Activated CD4-positive, alpha-beta memory T cell treated with anti-CD3 and anti-CD28 coated beads, Interleukin-2, amount 10 ng/mL, durations not matched to agents 7 days and 5 days (primary cell): ENCODE measurements at places on chromosomes 16 and 17. TPM values are rescaled to one million over a fixed set of nuclear protein-coding genes. Genes with fewer than 3 reads are reported as not detected.

GRCh38 chr17:58371300-58371950 lies 19.4 kb upstream of the SUPT4H1 start:
- H3K4me3 ChIP-seq = no peak overlapping the region
- DNase-seq = no peak
- no peak overlapping the region for H3K27ac ChIP-seq
- H3K36me3 ChIP-seq = no peaks in the 10 kb centered on the region

GRCh38 chr16:49639739-49640431 lies 216.0 kb downstream of the ZNF423 start:
- H3K4me3 ChIP-seq = no peak overlapping the region
- no peaks in the 10 kb centered on the region for H3K4me1 ChIP-seq
- H3K27ac ChIP-seq = no peak overlapping the region
- H3K36me3 ChIP-seq = no peaks in the 10 kb centered on the region

GRCh38 chr17:57957120-57957850 lies 2.1 kb upstream of the CUEDC1 start:
- H3K4me1 ChIP-seq = peaks cover 26% of the 10 kb centered on the region
- no peak overlapping the region for H3K27ac ChIP-seq
- peaks cover 61% of the 10 kb centered on the region for H3K27me3 ChIP-seq
- no peak overlapping the region for H3K4me3 ChIP-seq
- DNase-seq = no peak
- H3K36me3 ChIP-seq = no peaks in the 10 kb centered on the region

- peaks cover 4% of the 10 kb centered on the region for H3K27me3 ChIP-seq
- H3K36me3 ChIP-seq = no peaks in the 10 kb centered on the region
- H3K4me3 ChIP-seq = no peak overlapping the region
- DNase-seq = no peak
- H3K27ac ChIP-seq = no peak overlapping the region
Observed at GRCh38 chr17:69143683-69144231, 2.1 kb upstream of the ABCA6 start.

- no peak for DNase-seq
Observed at GRCh38 chr16:22031483-22032083, 23.7 kb downstream of the MOSMO start.

DNA sequence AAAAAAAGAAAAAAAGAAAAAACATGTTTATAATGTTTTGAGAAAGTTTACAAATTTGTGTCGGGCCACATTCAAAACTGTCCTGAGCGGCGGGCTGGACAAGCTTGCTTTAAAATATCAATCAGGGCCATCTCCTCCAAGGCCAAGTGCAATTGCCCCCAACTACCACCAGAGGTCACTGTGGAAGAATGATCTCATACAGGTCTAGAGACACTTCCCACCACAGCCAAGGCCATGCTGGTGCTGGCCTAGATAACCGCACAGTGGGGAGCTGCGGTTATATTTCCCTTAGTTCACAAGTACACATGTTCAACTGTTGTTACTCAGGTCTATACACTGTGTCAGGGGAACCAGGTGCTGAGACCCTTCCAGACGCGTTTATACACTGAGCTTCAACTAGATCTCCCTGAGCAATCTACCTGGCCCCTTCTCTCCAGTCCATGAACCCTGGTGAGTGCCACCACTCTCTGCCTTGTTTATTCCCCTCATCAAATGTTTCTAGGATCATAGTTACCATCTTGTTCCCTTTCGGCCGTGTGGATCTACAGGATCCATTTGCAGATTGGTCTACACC lies 83.8 kb upstream of the CCL2 start:
- H3K36me3 ChIP-seq = no peaks in the 10 kb centered on the region
- H3K4me3 ChIP-seq = no peak overlapping the region
- no peak overlapping the region for H3K27ac ChIP-seq
- H3K27me3 ChIP-seq = peaks cover 3% of the 10 kb centered on the region

DNA sequence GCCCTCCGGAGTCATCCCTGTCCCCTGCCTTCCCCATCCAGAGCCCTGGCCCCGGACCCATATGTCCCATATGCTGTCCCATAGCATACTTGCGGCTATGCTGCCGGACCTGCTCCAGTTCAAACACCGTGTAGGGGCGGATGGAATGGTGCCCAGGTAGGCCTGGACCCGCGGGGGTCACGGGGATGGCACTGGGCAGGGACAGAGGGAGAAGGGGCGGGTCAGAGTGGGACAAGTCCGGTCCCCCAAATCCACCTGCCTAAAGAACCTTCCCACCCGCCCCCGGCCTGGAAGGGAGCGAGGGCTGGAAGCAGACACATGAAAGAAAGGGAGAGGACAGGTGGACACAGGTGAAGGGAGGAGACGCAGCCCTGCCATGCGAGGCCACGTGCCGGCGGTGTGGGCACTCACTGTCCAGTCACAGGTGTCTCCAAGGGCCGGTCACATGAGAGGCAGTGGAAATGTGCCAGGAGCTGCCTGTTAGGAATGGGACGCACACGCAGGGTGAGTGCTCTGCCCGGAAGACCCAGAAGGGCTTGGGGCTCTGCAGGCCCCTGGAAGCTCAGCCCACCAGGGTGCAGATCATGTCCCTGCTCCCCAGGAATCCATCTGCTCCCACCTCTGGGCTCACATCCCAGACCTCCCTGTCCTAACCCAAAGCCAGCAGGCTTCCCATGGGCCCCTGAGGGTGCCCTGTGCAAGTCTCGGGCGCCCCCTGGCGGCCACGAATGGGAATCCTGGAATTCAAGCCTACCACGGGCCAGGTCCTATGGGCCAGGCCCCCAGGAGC lies 14.0 kb downstream of the UBALD2 start:
- no peaks in the 10 kb centered on the region for H3K27me3 ChIP-seq
- peak; percentile 88 for DNase-seq
- no peak overlapping the region for H3K4me3 ChIP-seq
- H3K27ac ChIP-seq = no peak overlapping the region
- peaks cover 13% of the 10 kb centered on the region for H3K4me1 ChIP-seq

DNA sequence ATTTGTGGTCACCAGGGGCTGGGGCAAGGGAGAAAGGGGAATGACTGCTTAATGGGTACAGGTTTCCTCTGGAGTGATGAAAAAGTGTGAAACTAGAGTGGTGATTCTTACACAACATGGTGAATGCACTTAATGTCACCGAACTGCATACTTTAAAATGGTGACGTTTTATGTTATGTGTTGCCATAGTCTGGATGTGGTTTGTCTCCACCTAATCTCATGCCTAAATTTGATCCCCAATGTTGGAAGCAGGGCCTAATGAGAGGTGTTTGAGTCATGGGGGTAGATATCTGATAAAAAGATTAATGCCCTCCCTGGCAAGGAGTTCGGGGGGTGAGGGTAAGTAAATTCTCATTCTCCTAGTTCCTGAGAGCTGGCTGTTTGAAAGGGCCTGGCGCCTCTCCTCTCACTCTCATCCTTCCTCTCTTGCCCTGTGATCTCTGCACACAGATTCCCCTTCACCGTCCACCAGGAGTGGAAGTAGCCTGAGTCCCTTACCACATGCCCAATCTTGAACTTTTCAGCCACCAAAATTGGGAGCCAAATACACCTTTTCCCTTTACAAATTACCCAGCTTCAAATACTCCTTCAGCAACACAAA lies 15.3 kb downstream of the XPO6 start:
- peak overlapping the region; percentile 76 for H3K27ac ChIP-seq
- H3K4me1 ChIP-seq = peaks cover 69% of the 10 kb centered on the region
- no peak for DNase-seq
- H3K36me3 ChIP-seq = peaks cover 58% of the 10 kb centered on the region

DNA sequence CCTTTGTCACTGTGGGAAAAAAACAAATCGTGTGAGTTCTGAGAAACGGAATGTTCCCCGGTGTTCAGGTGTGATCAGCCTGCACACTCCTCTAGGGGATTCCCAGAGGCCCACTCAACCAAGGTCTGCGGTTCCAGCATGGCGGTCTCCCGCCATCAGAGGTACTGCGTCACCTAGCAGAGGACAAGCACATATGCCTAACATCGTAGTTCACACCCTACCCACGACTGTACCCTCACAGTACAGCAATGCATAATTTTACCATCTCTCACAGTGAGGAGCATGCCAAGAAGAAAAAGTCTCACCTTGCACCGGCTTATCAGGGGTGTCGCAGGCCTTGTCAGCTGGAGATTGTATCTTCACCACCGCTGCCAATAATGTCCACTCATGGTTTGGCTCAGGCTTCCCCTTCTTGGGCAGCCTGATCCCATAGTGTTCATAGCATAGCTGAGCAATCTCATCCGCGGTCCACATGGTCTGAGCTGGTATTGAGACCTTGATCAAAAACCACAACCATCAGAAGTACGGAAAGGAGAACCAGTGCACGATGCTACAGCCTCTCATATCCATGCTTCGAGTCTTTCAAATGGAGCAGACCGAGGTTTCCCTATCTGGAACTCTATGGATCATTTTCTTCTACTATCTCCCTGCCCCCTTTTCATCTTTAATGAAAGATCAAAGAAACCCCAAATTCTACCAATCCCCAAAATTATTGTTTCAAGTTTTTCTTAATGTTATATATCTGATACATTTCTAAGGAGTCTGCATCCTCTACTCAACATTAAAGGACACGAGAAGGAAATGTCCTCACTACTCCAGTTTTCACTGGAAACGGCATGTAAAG lies 2.5 kb downstream of the ADAT1 start:
- peak overlapping the region; percentile 94 for H3K27ac ChIP-seq
- peaks cover 45% of the 10 kb centered on the region for H3K36me3 ChIP-seq
- H3K4me3 ChIP-seq = peak overlapping the region; percentile 22

DNA sequence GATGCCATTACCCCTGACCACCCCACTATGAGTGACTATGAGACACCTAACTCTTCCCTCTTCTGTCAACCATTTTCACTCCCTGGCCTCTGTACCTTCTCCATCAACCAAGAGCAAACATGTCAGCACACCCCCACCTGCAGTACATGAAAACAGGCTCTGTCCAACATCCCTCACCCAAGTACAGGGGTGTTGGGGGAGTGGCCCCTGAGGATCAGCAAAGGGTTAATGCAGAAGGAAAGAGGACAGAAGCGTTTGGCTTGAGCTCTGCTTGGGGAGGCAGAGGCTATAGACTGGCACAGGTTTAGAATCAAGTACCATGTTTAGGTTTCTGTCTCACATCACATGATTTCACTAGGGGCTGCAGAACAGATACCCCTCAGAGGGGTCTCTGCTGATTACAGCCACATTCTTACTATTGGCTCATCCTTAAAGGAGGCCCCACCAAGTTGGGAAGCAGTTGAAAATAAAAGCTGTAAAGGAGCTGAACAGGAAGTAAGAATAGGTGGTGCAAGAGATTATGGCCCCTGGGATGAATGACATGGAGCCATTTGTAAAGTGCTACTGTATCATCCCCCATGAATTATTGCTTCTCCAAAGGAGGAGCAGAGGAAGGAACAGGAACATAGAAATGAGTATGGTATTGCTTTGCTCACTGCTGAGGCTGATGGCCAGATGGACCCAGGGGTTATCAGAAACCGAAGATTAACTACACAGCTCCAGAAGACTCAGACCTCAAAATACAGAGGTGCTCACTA lies 2.4 kb upstream of the PSMC3IP start:
- peak overlapping the region; percentile 11 for H3K4me3 ChIP-seq
- no peak for DNase-seq
- peaks cover 59% of the 10 kb centered on the region for H3K36me3 ChIP-seq
- H3K27me3 ChIP-seq = no peaks in the 10 kb centered on the region

DNA sequence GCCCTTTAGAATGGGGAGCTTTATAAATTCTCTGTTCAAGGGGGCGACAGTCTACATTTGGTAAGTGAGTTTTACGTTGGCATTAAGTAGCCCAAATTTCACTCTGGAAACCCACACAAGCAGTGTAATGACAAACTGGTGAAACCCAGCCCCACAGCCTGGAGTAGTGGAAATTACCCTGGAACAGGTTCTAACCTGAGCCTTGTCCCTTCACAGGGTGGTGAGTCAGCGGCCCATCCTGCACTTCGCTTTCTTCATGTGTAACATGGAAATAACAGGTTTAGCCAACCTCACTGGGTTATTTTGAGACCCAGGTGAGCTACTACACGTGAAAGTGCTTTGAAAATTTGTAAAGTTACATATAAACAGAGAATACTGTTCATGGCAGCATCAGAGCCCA lies 3.5 kb upstream of the TLCD3A start:
- H3K27me3 ChIP-seq = peaks cover 9% of the 10 kb centered on the region
- H3K27ac ChIP-seq = no peak overlapping the region
- DNase-seq = no peak
- H3K4me1 ChIP-seq = peaks cover 10% of the 10 kb centered on the region

Gene HIC1
- 39.8 TPM for total RNA-seq

Gene TOM1L2
- 30.3 TPM for total RNA-seq

Gene BORCS6
- total RNA-seq = 16.3 TPM

Gene FAM20A
- not detected for total RNA-seq
